ENCODE measurements at places on chromosomes 1 and 21.
A peak's percentile ranks its signal among the peaks of the same experiment; 100 is the strongest.

- no peak for DNase-seq
Measured at GRCh38 chr1:236736761-236737160, 50.5 kb downstream of the ACTN2 start.

DNA sequence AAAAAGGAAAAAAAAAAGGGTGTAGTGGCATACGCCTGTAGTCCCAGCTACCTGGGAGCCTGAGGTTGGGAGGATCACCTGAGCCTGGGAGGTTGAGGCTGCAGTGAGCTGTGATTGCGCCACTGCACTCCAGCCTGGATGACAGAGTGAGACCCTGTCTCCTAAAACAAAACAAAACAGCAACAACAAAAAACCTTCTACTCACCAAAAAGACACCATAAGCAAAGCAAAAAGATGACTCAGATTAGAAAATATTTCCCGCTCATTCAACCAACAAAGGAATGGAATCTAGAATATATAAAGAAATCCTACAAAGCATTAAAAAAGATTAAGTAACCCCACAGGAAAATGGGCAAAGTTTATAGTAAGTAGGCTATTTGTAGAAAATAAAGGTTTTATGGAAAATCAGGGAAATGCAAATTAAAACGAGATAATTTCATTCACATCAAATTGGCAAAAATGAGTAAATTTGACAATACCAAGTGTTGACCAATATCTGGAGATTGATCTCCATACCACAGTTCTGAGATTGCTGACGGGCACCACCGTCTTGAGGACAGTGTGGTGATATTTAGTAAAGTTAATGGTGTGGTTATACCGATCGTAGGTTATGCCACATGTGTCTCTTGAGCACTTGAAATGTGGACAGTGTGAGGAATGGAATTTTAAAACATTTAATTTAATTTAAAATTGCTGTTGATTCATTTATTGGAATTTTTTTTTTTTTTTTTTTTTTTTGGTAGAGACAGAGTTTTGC is 54.0 kb downstream of the PIK3CD start:
- DNase-seq: no peak

DNA sequence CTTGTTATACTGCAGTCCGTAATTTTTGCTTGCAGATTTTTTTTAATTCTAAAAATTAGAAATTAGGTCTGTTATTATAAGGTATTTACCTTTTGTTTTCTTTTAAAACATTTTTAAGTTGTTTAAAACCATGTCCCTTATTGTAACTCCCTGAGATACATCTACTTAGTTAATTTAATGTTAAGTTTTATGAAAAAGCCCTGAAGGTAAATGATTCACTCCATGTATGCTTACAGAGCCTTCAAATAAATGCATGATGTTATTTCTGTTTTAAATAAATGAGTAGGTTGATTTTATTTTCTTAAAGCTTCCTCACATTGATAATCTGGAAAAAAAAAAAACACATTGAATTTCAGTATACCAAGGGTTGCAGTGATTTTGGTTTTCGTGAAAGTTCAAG is 7.5 kb downstream of the SRSF11 start:
- no peak for DNase-seq

DNA sequence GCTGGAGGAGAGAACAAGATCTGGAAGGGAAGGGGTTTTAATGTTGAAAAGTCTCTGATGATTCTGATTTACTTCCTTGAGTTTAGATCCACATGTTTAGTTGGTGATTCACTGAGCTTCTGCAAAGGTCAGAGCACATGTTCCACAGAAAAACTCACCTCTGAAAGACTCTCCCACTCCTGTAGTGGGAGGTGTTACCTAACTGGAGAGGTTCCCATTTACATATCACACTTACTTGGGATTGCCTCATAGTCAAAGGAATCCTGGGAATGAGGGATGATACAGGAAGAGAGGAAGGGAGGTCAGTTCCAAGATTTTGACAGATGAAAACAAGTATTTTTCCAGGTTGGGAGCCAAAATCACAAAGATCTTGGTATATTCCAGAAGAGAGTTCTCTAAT is 2.7 kb upstream of the NTNG1 start:
- no peak for DNase-seq

- no peak for DNase-seq
Measured at GRCh38 chr1:23648576-23648975, 43.0 kb upstream of the RPL11 start.

DNA sequence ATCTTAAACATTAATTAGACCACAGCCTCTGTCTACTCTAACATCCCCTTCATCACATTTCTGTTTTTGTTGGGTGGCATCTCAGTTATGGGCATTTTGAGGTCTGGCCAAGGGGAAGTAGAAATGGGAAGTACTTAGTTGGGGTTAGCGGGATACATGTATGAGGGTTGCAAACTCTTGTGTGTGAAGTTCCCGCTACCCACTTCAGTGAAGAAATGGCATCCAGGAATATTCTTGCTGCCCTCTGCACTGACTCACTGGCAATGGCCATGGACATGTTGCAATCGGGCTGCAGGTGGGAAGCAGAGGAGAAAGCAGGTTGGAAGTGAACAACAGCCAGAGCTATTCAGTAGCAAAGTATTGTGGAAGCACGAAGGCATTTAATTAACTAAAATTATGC is 7.4 kb downstream of the CD48 start:
- DNase-seq: no peak

- DNase-seq: peak; percentile 62
Measured at GRCh38 chr1:182143825-182144645, 82.5 kb upstream of the ZNF648 start.

GRCh38 chr1:159986093-159986492 is 32.1 kb upstream of the SLAMF9 start:
- DNase-seq: no peak

DNA sequence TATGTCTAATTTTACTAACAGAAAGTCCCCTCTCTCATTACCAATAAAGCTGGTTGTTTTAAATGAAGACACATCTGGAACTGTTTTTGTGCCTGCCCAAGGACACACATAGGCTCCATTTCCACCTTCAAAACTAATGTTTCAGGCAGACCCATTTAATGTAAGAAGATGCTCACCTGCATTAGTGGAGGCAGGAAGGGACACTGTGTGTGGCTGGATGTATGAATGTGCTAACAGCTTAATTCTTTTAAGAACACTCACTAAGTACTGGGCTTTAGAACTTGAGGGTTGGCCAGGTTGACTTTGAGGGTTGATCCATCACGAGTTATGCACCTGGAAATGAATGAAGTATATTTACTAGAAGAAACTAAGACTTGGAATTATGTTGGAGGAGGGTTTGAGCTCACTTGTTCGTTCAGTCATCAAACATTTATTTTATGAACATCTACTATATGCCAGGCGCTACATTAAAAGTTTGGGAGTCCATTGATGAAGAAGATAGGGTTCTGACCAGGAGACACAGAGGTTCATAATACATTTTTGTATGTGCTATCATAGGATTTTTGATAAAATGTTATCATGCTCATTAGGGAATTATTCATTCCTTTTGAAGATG is 5.4 kb downstream of the JUN start:
- no peak for DNase-seq

GRCh38 chr1:165207853-165208515 is 148.5 kb downstream of the LMX1A start:
- DNase-seq: no peak

GRCh38 chr1:115364780-115365155 is 26.7 kb upstream of the NGF start:
- DNase-seq: no peak

DNA sequence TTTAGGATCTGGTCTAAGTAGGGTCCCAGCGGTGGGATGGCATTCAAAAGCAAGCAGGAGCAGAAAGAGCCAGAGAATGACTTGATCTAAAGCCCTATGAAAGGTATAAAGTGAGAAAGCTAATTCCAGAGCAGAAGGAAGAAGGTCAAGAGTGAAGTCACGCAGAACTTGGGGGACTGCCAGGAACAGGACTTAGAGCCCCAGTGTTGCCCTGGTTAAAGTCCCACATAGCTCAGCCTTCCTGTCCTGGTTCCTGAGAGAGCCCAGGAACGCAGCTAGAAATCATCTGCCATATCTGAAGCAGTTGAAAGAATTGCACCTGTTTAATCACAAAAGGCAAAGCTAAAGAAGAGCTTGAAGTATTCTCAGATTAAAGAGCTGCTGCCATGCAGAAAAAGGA is 160.6 kb upstream of the ATP1B1 start:
- DNase-seq: peak; percentile 76

DNA sequence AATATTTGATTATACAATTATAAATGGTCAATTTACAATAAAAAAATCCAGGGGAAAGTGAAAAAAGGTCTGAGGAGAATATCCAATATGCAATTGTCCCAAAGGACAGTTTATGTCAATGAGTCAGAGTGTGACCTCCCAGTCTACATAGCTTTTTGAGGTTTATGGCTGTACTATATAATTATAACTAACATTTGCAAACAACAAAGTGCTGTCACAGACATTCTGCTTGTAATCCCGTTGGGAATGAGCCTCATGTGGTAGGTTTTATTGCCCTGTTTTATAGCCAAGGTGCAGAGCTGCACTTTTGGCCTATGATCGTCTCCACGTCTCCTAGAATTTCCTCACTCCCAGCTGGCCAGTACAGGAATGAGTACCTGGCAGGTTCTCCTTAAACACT is 103.8 kb downstream of the ADSS2 start:
- peak; percentile 93 for DNase-seq

GRCh38 chr1:164583835-164584539 is 25.0 kb downstream of the PBX1 start:
- no peak for DNase-seq

DNA sequence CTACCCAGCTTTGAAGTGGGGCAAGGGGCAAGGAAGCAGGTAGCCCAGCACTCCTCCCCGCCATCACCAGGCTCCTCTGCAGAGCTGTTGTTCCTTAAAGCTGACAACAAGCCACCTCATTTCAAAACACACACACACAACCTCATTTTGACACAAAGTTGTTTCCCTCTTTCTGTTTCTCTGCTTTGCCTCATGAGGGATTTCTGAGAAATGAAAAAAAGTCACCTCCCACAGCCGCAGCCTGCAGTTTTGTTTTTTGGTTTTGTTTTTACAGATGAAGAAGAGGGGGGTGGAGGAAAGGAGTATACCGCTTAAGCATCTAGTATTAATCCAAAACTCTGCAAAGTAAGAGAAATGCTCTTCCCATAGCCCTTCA is 12.1 kb downstream of the MCL1 start:
- DNase-seq: no peak

DNA sequence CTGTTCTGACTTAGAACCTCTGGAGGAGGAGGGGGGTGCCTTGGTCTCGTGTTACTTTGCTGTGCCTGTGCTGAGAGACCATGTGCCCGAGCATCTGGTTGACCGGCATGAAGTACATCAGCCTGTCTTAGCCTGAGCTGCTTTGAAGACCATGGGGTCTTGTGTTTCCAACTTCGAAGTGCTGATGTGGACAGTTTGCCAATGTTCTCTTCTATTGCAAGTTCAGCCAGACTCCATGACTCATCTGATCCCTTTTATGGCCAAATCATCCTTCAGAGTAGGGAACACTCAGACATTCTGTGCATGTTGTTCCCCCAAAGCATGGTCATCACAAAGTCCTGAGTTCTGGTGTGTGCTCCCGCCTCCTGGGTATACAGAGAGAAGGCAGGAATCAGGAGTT is 6.0 kb upstream of the PLA2G2C start:
- DNase-seq: no peak

DNA sequence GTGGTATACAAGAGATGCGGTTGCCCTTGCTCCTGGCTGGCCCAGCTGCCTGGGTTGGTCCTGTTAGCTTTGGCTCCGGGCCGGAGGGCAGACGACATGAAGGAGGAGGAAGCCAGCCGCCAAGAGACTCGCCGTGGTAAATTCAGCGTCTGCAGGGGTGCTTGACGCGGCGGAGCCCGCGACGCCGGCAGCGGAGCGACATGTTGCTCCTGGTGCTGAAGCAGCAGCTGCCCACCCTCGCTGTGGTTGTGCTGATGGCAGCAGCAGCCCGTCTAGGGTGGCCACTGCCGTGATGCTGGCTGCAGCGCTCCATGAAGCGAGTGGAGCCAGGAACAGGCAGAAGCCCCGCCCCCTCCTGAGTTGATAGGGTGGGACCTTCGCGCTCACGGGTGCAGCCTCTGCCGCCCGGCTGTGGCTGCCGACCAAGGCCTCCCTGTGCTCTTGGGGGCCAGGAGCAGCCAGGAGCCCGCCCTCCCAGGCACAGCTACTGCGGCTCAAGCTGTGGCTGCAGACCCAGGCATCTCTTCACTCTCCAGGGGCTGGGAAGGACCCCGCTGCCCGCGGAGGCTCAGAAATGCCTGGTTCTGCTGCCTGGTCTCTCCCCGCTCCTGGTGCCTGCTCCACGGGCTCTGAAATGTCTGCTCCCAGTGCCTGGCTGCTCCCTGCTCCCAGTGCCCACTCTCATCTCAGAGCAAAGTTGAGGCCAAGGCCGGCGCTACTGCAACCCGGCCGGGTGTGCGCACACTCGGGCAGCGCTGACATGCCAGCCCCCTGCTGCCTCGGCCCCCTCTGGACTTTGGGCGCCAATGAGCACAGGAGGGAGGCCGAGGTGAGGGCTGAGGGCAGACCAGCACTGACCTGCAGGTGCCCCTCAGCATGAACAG is 4.4 kb upstream of the ZNF692 start:
- peak; percentile 88 for DNase-seq

GRCh38 chr1:109978761-109979488 is 5.6 kb upstream of the AHCYL1 start:
- DNase-seq: no peak

GRCh38 chr1:17232759-17233661 is 15.9 kb upstream of the PADI3 start:
- DNase-seq: peak; percentile 84

GRCh38 chr1:37656881-37657280 is 22.2 kb upstream of the RSPO1 start:
- DNase-seq: no peak

DNA sequence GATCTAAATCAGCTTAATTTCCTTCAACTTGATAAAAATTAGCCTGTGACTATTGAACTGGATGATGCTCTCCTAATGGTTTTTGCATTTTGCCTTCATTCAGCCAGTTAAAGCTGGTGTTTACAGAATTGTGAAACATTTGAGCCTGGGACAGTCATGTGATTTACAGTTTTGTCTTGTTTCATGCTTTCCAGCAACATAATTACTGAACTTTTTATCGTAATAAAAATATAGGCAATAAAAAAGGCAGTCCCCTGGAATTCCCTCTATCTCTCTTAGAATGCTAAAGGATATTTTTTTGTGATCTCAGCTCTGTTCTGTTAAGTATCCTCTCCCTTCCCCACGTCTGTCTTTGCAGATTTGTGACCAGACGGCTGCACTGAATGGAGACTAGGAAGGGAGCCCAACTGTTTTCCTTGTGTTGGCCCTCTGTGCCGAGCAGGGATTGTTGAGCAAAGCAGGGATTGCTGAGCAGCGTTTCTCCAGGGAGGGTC is 70.3 kb upstream of the RGL1 start:
- DNase-seq: peak; percentile 54

DNA sequence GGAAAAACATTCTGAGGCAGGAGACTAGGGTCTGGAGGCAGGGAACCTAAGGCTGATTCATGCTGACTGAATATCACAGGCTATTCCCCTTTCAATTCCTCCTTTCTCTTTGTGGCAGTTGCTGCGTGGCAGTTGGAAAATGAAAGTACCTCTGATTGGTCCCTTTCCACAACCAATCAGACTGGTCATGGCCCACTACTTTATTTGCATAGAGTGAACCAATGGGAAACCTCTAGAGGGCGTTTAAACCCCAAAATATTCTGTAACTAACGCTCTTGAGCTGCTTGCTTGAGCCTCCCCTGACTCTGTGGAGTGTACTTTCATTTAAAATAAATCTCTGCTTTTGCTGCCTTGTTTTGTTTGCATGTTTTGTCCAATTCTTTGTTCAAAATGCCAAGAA is 27.7 kb upstream of the VN1R5 start:
- DNase-seq: no peak
